ENCODE measurements at places on chromosomes 6 and 20.

GRCh38 chr20:16846006-16846405 is 97.8 kb downstream of the OTOR start:
- no peak for DNase-seq

DNA sequence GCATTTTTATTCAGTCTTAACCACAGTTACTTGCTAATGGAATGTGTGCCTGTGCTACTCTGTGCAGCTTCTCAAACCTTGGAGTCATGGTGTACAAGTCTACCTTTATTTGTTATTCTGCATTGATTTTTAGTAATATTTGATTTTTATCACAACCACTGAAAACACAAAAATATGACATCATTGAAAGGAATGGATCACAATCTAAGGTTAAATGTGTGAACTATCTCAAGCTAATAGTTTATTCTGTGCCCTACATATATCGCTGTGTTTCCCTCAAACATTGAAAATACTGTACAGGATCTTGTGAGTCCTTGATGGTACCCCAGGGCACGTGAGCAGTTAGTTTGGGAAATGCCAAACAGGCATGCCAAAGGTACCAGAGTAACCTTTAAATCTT is 573.4 kb downstream of the FRK start:
- DNase-seq, result no peak

DNA sequence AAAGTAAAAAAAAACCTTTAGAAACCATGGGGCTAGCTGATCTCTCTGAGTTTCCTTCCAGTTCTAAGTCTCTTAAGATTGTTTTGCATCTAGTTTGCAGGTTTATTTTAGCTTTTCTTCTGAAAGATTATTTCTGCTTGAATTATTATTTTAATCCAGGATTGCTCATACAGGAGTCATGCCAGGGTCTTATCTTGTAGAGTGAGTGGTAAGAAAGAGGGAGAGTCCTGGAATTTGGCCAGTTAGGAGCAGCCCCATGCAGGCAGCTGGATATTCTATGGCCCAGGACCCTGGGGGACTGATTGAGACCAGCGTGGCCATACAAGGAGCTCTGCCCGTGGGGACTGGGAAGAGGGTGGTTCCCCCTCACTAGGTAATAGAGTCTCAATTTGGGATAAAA is 178.9 kb upstream of the HEY2 start:
- no peak for DNase-seq

- no peak for DNase-seq
Measured at GRCh38 chr6:140153703-140154102, 779.3 kb upstream of the CITED2 start.

- no peak for DNase-seq
Measured at GRCh38 chr6:128605961-128606360, 85.6 kb upstream of the PTPRK start.

GRCh38 chr20:17466641-17467040 is 64.5 kb downstream of the BFSP1 start:
- no peak for DNase-seq

- no peak for DNase-seq
Measured at GRCh38 chr20:29296256-29297230, 1960.9 kb upstream of the DEFB115 start.

- no peak for DNase-seq
Measured at GRCh38 chr20:11255860-11256259, 582.1 kb upstream of the JAG1 start.

DNA sequence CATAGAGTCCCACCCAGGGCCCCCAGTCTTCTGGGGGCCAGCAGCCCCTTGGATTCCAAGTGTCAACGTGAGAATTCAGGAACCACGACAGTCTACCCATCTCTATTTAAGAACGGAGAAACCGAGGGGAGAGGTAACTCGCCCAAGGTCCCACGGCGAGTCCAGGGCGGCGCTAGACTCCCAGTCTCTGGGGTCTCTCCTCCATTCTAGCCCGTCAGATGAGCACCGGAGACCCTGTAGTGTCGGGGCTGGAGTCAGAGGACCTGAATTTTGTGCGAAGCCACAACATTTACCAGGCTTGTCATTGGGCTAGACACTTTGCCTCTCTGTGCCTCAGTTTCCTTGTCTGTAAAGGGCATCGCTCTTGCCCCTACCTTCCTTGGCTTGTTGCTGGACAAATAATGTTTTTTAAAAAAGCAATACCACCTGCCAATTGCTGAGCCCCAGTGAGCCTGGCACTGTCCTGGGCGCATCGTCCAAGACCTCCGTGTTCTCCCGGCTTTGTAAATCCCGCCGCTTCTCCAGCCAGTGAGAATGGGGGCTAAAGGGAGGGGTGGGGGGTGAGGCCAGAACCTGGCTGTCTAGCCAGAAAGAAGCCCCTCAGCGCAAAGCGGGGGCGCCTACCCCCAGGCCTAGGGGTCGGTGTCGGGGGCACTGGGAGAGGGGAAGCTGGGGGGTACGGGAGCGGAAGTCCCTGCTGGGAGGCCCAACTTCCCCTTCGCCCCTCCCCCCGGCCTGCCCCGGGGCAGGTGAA is 91.7 kb downstream of the NCR2 start:
- DNase-seq, result no peak

- DNase-seq, result no peak
Measured at GRCh38 chr20:51497542-51498467, 44.7 kb downstream of the NFATC2 start.

- no peak for DNase-seq
Measured at GRCh38 chr20:31842471-31843157, 2.8 kb downstream of the FOXS1 start.

DNA sequence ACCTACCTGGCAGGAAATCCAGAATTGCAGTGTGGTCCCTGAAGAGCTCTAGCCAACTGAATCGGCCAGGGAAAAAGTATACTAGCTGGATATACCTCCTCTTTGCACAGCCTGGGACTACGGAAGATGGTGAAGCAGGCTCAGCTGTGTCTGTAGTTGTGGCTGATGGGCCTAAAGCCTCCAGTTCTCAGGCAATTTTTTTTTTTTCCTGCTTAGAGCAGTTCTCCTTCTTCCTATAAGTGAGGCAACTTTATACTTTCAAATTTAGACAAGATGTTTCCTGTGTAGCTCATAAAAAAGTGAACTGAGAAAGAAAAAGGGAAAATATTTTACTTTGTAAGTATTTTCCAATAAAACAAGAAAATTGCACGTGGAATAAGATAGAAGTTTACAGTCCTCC is 172.9 kb downstream of the CARMIL1 start:
- DNase-seq, result no peak

GRCh38 chr20:46222521-46223007 is 85.7 kb downstream of the CDH22 start:
- no peak for DNase-seq

DNA sequence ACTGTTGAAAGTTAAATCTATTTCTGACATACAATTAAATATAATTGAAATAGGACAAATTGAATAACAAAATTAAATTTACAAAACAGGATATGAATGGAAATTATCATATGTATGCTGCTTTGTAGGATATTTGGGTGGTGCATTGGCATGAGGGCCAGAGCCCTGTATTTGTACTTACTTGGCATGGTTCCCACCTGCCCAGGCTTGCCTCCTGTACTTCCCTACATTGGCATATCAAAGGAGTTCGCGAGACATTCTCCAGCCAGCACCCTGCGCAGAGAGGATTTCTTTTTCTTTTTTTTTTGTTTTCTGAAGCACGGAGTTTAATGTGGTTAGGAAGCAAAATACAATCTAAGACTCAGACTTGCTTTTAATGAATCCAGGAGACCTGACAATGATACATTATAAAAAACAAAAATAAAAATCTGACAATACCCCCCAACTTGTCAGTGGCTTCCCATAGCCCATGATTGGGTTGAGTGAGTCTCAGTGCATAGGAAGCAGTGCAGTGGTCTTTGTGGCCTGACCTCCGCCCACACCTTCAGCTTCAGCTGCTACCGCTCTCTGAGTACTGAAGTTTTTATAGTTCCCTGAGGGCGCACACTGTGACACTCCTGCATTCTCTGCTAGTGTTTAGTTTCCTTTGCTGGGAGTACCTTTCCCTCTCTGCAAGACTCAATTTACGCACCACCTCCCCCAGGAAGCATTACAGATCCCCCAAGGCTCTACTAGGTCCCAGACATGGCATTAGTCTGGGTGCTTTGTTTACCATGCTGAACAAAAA is 440.8 kb downstream of the UTRN start:
- no peak for DNase-seq

Measured in NCI-H1048 (cell line).